GM04504 (cell line): ENCODE measurements at places on chromosomes 3 and 15.

DNA sequence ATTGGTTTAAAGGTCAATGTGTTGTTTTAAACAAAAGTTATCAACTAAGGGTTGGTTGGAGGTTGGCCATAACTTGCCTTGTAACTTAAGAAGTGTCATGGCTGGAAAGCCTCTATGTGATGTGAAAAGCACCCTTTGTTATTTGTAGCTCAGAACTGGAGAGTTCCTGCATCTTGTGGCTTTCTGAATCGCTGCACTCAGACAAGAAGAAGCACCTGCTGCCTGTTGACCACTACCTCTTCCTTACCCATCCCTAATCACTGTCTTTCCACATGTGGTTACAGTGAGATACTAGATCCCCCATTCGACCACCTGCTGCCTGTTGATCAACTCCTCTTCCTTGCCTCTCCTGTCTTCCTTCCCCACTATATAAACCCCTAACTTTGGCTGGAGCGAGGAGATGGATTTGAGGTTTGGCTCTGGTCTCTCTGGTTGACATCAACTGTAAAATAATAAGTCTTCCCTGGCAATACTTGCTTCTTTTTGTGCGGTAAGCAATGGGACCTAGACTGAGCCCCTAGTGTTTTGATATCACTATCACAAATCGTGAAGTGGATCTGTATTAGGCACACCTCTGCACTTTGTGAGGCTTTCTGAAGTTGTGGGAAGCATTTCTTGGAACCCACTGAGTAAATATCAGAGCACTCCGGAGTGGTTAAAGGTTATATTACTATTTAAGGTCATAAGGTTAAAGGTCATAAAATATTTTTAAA, 13.8 kb downstream of the RPL39L start:
- DNase-seq = no peak

- no peak for DNase-seq
These were observed 132.3 kb downstream of the KCNAB1 start for GRCh38 chr3:156252656-156253055.

DNA sequence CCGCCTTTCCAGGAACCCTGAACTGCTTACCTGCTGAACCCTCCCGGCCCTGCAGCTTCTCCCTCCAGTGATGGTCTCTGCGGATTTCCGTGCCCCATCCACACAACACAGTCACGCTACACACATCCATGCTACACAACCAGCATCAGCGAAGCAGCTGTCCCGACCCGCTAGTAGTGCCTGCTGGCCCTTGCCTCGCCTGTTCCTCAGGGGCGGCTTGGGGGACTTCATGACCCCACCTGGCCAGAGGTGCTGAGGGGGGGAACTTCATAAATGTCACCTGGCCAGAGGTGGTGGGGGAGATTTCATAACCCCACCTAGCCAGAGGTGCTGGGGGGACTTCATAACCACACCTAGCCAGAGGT, 530 bp upstream of the TUBGCP5 start:
- DNase-seq = no peak

GRCh38 chr3:130786306-130786705, 39.7 kb upstream of the PIK3R4 start:
- no peak for DNase-seq

DNA sequence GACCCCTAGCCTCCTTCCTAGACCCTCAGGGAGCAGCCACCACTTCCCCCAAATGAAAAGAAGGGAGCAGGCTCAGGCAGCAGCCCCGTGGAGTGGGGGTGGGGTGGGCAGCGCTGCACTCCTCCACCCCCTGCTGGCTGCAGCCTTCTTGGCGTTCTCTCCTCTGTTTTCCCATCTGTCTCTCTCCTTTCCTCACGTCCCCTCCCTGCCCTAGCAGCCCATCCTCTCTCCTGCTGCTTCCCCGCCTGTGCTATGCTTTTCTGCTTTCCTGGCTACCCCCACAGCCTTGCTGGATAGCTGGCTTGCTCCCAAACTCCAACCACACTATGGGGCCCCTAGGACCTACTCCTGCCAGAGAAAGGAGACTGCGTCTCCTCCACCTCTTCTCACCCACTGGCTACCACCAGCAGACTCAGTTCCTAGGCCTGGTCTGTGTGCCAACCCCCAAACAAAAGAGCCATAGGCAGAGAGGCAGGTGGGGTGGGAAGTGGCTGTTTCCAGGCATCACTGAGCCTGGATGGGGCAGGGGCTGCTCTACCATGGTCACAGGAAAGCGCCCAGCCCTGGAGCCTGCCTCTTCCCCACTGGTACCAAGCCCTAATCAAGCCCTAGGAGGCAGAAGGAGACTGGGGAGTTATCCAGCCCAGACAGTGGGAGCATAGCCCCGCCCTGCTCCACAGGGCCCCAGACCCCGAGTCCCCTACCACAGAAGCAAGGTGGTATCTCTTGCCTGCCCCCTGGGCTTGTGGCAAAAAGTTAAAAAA, 3.4 kb upstream of the DISP2 start:
- DNase-seq = no peak

GRCh38 chr15:44471885-44472455, 44.5 kb downstream of the CTDSPL2 start:
- no peak for DNase-seq
